Putamen (tissue), 1 donor: ENCODE measurements at places on chromosomes 13 and 19.

GRCh38 chr13:31369213-31369612 lies 169.4 kb downstream of the B3GLCT start:
- no peak for DNase-seq

DNA sequence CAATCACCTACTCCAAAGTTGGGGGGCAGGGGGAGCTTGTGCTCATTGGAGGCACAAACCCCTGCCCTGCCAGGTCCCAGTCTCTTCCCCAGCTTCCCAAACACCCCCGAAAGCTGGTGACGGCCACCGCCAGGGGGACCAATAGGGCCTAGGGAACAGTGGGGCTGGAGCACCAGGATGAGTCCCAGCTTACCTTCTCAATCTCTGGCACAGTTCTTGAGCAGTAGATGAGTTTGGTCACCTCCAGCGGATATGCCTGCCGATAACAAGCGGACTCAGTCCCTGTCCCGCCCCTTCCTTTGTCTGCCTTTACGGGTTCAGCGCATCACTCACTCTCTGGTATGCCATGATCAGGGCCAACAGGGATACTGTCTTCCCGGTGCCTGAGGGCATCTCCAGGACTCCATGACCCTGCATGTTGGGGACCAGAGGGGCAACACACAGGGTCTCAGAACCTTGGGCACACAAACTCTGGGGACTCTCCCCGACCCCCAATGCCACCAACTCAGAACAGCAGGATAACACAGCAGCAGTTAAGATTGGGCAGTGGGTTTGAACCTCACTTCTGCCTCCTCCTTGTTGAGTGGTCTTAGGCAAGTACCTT lies 1.5 kb downstream of the ERCC2 start:
- no peak for DNase-seq

- no peak for DNase-seq
Measured at GRCh38 chr13:83232626-83233025, 649.6 kb downstream of the SLITRK1 start.

DNA sequence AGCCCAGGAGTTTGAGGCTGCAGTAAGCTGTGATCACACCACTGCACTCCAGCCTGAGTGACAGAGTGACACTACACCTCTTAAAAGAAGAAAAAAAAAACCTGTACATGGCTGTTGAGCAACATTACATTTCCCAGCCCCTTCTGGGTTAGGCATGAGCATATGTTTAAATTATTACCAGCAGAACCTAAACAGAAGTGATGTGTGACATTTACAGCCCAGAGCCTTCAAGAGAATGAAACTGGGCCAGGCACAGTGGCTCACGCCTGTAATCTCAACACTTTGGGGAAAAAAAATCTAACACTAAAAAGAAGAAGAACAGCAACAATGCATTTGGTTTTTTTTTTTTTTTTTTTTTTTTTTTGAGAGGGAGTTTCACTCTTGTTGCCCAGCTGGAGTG lies 38.3 kb downstream of the MRPS31 start:
- no peak for DNase-seq

GRCh38 chr13:114001331-114002008 lies 27.6 kb upstream of the C13orf46 start:
- DNase-seq, result no peak

GRCh38 chr19:45630463-45630862 lies 8.7 kb downstream of the EML2 start:
- DNase-seq, result no peak

DNA sequence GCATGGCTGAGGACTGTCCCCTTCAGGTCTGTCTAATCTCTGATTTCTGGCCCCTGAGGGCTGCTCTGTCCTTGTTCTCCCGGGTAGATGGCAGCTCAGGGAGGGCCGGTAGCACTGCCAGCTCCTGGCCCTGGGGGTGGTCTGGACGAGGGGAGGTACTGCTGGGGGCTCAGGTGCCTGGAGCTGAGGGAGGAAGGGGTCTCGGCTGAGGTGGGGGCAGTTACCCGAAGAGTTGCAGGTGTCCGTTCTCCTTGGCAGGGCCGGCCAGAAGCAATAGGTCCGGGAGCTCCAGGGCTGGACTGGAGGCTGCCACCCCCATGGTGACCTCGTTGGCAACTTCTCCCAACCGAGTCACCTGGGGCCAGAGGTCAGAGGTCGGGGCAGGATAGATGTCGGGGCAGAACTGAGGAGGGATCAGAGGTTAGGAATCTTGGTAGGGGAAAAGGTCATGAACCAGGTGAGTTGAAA lies 1.2 kb upstream of the EMC10 start:
- no peak for DNase-seq

GRCh38 chr13:23788459-23788858 lies 100.7 kb downstream of the MIPEP start:
- no peak for DNase-seq

DNA sequence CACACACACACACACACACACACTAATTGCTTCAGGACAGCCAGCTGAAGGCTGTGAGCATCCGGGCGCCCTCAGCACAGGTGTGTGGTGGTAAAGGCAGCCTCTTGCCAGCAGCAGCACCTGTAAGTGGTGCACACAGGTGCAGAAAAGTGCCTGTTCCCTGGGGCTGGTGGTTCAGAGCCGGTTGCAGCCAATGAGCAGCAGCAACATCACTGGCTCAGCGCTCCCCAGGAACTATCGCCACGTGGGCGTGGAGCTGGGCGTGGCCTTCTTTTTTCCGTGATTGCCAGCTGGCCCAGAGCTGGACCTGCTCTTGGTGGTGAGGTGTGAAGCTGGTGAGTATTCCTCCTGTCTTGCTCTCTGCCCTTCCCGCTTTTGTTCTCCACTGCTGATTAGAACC lies at the start of gene NLRP5:
Gene NLRP5, plus strand, starts transcription at position 289 of the 400 bp plus-strand sequence.
- no peak for DNase-seq

- DNase-seq, result no peak
Measured at GRCh38 chr13:80361298-80361697, 20.4 kb upstream of the SPRY2 start.

DNA sequence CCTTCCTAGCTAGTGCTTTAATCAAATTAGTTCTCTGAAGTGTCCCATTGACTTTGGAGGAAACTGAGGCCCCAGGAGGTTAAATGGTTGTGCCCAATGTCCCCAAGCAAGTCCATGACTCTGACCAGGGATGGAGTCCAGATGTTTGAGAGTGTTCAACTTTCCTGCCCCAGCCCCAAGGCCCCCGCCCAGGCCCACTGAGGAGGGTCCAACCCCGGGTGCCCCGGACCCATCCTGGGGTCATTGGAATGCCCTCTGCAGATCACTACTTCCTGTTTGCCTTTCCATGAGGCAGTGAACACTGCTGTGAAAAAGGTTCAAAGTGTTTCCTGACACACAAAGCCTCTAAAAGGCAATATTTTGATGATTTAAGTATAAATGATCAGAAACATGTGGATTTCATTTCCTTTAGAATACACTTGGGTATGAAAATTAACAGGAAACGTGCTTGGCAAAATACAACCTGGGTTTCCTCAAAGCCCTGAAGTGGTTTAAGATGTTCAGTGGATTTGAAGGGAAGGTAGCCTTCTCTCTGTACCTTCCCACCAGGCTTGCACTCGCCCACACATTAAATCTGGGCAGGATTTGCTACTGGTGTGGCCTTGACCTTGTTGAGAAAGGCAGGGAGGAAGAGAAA lies 335.7 kb downstream of the TSHZ3 start:
- no peak for DNase-seq

GRCh38 chr13:99199541-99200431 lies 868 bp upstream of the UBAC2 start:
- no peak for DNase-seq

GRCh38 chr19:50152578-50152977 lies 10.5 kb downstream of the IZUMO2 start:
- no peak for DNase-seq

- no peak for DNase-seq
Measured at GRCh38 chr13:99157046-99157445, 43.6 kb upstream of the UBAC2 start.

GRCh38 chr19:4539693-4540581 lies at the start of gene LRG1:
Gene LRG1, minus strand, starts transcription at chr19:4540036. Its CDS starts 23 bp downstream, at chr19:4540013.
- DNase-seq, result no peak

GRCh38 chr19:616062-616700 lies 17.2 kb downstream of the POLRMT start:
- no peak for DNase-seq

- peak; percentile 49 for DNase-seq
Measured at GRCh38 chr13:105410602-105411001, 1124.9 kb downstream of the EFNB2 start.

DNA sequence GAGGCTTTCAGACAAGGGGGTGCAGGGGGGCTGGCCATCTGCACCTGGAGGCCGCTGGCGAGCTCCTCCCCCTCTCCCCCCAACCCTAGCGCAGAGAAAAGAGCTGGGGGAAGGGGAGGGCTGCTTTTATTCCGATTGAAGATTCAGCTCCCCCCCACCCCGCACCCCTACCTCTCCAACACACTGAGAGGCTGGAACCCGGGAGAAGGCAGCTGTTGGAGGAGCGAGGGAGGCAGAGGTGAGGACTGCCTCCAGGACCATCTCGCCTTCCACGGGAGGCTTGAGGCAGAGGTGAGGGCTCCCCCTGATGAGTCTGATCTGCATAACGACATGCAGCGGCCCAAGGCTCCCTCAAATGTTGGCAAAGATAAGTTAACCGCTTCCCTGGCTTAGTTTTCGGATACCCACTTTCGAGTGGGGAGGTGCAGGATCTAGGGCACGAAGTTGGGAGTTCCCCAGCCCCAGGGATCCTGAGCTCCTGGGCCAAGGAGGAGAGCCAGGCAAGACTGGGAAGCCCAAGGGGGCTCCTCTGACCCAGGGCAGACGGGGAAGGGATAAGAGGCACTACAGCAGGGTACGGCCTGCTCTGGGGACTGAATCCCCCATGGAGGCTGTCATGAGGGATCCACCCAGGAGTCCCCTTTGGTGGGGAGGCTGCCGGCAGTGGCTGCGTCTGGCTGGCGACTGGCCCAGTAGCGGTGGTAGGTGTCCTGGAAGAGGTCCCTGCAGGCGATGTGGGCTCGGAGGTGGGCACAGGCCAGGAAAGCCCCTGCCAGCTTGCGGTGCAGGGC lies 1.2 kb upstream of the NUMBL start:
- no peak for DNase-seq

GRCh38 chr19:17220207-17220758 lies 5.1 kb downstream of the USE1 start:
- DNase-seq, result no peak

DNA sequence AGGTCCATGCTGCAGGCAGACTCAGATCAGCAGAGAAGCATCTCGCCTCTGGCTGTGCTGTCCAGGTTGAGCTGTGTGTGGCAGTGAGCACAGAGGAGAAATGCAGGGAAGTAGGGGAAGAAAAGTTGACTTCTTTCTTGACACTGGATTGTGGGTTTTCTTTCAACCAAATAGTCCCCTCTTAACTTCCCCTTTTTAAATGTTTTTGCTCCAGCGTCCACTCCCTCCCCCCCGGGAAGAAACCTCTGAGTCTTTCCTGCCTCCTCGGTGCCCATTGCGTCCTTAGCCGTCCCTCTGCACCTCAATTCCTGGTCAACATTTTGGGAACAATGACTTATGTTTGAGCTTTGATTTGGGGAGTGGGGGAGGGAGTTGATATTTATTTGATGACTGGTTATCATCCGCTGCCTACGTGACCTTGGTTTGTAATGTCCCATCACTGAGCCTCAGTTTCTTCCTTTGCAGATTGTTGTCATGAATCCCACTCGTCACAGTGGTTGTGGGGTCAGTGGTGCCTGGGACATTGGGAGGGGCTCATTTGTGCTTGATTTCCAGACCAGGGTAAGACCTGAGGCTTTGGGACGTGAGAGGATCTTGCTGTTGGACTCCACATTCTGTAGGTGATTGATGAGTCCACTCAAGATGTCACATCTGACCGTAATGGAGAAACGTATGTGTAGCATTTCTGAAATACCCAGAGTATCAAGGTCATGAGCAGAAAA lies at the start of gene LILRB2:
Gene LILRB2, minus strand, starts transcription at position 104 of the 722 bp plus-strand sequence. CDS start 614 bp downstream, outside the sequence.
- DNase-seq, result no peak

- DNase-seq, result no peak
Measured at GRCh38 chr13:112897956-112898620, 70.9 kb upstream of the MCF2L start.

- DNase-seq, result no peak
Measured at GRCh38 chr19:53771144-53771543, 53.0 kb downstream of the NLRP12 start.

GRCh38 chr13:79468819-79469218 lies 12.1 kb upstream of the NDFIP2 start:
- no peak for DNase-seq

- DNase-seq, result no peak
Measured at GRCh38 chr19:47093841-47094240, 19.7 kb downstream of the ZC3H4 start.

DNA sequence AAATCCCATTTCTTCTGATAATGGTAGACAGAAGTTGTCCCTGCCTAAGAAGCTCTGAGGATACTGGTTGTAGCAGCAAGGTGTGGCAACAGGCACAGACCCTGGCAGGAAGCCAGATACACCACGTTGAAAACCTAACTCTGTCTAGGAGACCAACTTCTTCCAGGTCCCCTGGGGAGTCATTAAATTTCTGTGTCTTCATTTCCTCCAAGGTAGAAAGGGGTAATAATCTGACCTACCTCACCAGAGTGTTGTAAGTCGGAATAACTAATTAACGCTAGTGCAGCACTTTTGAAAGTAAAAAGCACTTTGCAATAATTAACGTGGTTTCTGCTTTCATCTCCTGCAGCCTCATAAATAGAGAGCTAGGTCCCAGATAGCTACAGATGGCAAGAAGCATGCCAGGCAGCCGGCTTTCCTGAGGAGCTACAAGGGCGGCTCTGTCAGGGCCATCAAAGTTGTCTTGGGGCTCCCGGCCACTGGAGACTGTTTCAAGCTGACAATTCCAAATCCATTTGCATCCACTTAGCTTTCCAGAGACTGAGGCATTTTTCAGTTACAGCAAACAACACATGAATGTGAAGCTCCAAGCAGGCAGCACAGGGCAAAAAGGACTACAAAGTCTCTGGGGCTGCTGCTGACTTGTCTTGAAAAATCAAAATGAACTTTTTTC lies 176.2 kb downstream of the FOXO1 start:
- no peak for DNase-seq

- DNase-seq, result no peak
Measured at GRCh38 chr19:4012092-4012974, 4.8 kb downstream of the PIAS4 start.

DNA sequence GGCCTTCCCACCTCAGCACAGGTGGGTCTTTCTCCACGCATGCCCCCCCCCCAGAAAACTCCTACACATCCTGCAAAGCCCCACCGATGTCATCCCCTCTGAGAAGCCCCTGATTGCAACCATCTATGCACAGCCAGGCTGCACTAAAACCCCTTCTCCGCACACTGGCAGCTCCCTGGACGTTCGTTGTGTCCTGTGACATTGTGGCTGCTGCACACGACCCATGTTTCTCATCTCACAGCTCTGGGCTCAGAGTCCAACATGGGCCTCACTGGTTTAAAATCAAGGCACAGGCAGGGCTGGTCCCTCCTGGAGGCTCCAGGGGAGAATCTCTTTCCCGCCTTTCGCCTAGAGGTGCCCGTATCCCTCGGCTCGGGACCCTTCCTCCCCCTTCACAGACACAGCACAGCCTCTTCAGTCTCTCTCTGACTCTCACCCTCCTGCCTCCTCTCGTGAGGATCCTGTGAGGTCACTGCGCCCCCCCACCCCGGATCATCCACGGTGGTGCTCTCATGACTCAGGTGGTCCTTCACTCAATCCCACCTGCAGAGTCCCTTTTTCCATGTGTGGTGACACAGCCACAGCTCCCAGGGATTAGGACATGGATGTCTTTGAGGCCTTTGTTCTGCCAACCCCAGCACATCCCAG lies 71.2 kb downstream of the GADD45B start:
- no peak for DNase-seq

- DNase-seq, result no peak
Measured at GRCh38 chr19:29172302-29172701, 40.6 kb downstream of the UQCRFS1 start.

GRCh38 chr19:38209671-38210457 lies 14.2 kb downstream of the DPF1 start:
- peak; percentile 80 for DNase-seq

- DNase-seq, result no peak
Measured at GRCh38 chr13:70171151-70171550, 62.9 kb upstream of the KLHL1 start.
